Activated T-cell treated with anti-CD3 and anti-CD28 coated beads, Interleukin-2, amount 50 U/mL, for 4 hours (primary cell): ENCODE measurements at places on chromosomes 3 and 15. TPM values are rescaled to one million over a fixed set of nuclear protein-coding genes. Genes with fewer than 3 reads are reported as not detected.

The EIF2B5 gene
- 91.7 TPM for total RNA-seq

The SI gene
- total RNA-seq: not detected

The CYP11A1 gene
- 0.33 TPM for total RNA-seq

DNA sequence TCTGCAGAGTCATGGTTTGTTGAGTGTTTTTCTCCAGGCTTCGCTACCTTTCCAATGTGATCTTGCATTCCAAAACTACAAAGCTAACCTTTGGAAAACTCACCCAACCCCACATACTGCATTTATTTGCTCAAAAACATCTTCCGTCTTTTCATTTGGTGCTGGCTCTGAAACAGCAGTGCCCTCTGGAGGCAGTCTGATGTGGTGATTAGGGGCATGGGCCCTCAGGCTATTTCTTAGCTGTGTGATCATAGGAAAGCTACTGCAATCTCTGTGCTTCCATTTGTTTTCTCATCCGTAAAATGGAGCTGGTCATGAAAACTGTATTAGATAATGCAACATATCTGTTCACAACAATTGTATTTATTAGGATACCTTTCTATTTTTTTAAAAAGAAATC, 47.0 kb downstream of the MTHFS start:
- DNase-seq: no peak

DNA sequence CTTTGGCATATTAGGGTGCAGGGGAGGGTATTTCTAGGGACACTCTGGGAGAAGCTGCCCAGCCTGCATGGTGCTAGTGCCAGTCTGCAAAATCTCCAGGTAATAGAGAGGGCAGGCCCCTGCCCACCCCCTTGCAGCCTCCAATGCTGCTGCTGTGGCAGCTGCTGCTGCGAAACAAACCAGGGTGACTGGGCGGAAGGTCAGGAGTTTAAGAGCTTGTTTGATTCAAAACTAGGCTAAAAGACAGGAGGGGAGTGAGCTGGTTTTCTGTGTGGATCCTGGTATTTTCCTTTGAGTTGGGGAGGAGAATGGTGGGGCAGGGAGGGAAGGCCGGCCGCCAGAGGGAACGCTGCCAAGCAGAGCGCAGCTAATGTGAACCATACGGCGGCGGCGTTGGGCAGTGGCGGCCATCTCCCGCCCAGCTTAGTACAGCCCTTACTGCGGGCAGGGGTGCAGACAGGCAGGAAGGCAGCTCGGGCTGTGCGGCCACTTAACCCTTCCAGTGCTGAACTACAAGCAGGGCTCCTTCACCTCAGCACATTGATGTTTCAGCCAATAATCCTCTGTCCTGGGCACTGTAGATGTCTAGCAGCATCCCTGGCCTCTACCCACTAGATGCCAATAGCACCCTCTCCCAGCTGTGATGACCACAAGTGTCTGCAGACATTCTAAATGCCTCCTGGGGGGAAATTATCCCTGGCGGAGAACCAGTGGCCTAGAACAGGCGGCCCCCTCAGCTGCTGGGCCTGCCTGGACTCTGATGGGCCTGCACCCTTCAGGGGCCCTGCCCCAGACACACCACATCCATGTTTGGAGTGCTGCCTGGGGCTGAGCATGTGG, 125.7 kb downstream of the EEFSEC start:
- no peak for DNase-seq

GRCh38 chr3:40456279-40456939, 730 bp upstream of the RPL14 start:
- DNase-seq: no peak

DNA sequence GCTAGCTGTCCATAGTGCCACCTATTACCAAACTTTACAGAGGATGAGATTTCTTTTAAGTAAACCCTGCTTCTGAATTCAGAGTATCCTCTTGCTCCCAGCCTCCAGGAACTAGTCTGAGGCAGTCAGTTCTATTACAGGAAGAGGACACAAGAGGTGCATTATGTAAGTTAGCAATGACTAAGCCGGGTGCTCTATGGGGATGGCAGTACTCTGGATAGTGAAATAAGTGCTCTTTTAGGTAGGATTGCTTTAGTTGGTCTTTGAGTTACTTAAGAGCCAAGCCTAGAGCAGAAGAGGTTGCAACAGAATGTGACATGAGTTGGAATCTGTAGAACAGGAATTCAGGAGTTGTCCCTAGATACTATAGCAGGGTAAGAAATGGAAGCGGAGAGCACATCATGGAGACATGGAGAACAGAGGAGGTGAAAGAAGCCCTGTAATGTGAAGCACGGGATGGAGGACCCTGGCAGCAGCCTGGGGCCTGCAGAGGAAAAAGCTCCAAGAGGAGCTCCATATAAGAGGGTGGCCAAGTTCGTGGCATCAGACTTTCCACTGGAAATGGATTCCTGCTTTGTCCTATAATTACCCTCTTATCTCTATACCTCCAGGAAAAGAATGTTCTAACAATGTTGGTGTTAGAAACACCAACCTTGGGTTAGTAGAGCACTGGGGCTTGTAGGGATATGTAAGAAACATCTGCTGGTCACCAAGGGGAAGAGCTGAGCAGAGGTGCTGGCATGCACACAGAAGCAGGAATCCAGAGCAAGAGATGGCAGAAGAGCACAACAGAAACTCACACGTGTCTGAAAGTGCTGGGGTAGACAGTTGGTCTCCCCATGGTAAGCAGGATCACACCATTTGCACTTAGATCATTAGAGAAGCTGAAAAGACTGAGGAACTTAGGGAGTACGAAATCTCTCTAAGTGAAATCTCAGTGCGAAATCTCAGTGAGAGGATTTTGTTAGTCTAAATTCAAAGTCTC, 851.1 kb downstream of the FHIT start:
- no peak for DNase-seq

GRCh38 chr15:64902863-64903262, 8.8 kb upstream of the ANKDD1A start:
- no peak for DNase-seq

DNA sequence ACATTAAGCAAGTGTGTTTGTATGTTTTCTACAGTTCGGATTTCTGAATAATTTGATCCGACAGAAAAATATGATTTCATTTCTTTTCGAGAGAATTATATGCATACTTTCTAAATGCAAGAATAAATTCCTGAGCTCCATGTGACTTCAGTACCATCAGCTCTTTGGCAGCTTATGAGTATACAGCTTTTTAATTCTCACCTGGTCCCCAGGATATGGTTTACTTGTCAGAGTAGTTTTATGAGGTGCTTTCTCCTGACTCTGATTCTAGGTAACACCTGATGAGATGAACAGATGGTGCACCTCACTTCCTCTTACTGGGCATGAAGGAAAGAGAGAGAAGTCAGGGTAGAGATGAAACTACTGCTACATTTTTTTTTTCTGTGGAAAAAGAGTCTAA, 3.1 kb downstream of the HGD start:
- DNase-seq: no peak

DNA sequence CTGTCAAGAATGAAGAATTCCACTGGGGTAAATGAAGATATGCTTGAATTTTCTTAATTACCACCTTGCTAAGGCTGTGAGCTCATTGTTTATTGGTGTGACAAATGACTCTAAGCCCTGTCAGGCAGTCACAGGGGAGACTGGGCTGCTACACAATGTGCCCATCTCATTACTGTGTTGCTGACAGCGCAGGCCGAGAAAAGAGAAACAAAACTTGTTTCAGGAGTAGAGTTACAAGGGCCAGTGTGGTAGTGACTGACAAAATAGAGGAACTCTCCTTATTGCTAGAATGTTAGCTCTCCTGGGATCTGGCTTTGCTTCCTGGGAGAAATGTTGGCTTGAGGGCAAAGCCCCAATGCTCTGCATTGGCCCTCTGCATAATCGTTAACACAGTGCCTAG, 130.4 kb upstream of the CRBN start:
- no peak for DNase-seq

DNA sequence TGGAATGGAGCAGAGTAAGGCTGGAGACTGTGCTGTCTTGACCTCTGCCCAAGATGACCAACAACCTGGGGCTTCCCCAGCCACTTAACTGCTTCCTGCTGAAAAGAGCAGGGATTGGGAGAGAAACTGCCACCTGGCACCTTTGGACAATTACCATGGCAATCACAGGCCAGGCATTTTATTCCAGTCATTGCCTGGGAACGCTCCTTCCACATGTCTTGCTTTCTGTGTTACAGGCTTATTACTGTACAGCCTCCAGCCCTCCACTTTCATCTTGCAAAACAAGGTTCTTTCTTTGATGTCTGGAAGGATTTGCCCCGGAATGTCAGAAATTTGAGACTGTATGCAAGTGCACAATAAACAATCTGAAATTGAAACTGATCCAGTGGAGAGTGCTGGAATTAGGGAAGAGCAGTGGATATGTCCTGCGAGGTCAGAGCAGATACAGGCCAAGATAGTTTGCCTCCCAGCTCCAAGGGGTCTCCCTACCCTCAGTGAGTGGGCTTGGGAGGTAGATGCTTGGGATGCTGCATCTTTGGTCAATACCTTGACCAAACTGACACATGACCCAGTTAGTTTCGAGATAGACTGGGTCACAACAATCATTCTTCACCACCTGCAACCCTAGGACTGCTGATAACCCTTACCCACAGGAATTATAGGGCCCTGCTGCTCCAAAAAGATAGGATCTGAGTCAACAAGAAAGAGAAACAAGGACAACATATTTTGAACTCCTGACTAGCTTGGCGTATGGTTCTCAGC, 2.7 kb downstream of the PPP1R14D start:
- no peak for DNase-seq

GRCh38 chr15:70936326-70936725, 43.7 kb downstream of the LRRC49 start:
- no peak for DNase-seq

DNA sequence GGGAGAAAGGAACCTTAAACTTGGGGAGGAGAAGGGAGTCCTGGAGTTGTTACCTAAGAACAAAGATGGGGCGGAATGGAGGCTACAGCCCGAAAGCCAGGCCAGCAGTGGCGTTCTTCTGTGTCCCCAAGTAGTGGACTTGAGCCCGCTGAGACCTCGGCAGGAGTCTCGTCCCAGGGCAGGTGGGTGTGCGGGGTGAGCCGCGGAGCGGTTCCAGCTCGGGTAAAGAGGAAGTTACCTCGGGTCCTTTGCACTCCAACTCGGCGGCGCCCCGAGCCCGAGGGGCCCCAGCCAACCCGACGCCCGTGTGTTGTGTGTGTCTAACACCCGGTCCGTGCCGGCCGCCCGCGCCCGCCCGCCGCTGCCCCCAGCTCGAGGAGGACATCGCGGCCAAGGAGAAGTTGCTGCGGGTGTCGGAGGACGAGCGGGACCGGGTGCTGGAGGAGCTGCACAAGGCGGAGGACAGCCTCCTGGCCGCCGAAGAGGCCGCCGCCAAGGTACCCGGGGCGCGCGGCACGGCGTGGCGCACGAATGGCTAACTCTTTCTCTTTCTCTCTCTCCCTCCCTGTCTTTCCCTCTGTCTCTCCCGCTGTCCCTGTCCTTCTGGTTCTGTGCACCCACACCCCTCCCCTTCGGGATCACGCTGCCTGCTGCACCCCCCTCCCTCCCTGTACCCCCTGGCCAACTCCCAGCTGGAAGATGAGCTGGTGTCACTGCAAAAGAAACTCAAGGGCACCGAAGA, 959 bp downstream of the TPM1 start:
- DNase-seq: no peak

DNA sequence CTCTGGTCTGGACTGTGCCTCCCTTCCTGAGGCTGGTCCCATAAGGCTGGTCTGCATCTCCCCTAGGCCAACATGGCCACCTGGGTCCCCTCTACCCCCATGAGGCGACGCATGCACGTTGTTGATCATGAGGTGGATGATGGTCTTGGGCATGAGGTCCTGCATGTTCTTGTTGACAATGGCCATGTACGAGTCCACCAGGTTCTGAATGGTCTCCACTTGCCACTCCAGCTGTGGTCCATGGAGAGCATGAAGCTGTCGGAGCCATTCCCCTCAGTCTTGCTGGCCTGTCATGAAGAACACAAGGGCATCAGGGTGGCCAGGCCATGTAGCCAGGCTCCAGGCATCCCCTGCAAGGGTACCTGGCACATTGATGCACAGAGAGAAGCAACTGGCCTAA, 27.1 kb upstream of the CSPG4 start:
- no peak for DNase-seq

DNA sequence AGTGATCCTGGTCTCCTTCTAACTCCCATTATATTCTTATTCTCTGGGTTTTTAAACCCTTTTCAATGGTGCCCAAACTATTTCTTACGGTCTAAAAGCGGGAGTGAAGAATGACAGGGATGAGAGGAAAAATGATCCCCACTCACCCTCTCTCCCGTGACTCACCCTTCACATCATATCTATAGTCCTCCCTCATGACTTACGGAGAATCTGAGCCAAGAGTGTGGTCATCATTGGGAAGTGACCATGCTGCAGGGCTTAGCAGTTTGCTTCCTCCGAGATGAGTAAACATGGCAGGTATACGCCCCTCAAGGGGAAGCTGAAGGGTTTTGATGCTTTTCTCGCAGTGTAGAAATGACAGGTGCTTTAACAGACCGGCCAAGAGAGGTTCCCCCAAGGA, 274.0 kb downstream of the RYR3 start:
- no peak for DNase-seq

DNA sequence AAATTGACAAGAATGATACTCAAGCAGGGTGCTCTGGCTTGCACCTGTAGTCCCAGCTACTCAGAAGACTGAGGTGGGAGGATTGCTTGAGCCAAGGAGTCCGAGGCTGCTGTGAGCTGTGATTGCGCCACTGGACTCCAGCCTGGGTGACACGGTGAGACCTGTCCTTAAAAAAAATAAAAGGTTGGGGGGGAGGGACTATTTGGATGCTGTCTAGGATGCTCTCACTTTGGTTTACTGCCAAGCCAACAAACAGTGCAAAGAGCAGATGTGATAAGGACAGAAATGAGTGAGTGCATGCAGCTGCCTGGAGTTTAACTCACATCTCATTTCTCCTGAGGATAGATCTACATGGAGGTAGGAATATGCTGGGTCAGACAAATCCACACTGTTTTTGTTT, 130.0 kb downstream of the FRMD4B start:
- DNase-seq: no peak

GRCh38 chr3:156472150-156472549, 82.8 kb downstream of the SSR3 start:
- no peak for DNase-seq

DNA sequence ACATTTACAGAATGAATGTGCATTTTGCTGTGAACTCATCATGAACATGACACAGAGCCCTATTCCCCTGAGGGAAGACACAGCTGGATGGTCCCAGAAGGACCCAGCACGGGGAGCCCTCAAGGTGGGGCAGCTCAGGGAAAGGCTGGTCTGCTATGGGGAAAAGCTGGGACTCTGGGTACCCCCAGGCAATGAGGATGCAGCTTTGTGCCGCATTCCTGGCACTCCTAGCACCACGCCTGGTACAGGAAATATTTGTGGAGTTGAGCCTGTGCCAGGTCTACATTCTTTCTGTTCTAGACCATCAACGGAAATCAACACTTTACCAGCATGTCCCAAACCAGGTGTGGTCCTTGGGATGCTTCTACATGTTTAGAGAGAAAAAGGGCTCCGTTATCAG, 74.0 kb downstream of the SRGAP3 start:
- no peak for DNase-seq

- DNase-seq: no peak
Observed at GRCh38 chr15:100059521-100059920, 282.3 kb downstream of the ADAMTS17 start.
